Activated naive CD4-positive, alpha-beta T cell treated with anti-CD3 and anti-CD28 coated beads, Interleukin-2, amount 50 U/mL, for 72 hours (primary cell): ENCODE measurements at places on chromosomes 2 and 18. TPM values are rescaled to one million over a fixed set of nuclear protein-coding genes. Genes with fewer than 3 reads are reported as not detected.

VWA3B gene
- not detected for total RNA-seq

ARHGAP25 gene
- total RNA-seq = 43.0 TPM

FBXO15 gene
- total RNA-seq = 4.8 TPM

CPO gene
- not detected for total RNA-seq

ABCG8 gene
- not detected for total RNA-seq

RTP5 gene
- total RNA-seq = 0.09 TPM

DPP4 gene
- 42.0 TPM for total RNA-seq

SCG2 gene
- not detected for total RNA-seq

CCT4 gene
- total RNA-seq = 331 TPM

LOXHD1 gene
- total RNA-seq = 0.14 TPM

GLI2 gene
- total RNA-seq = not detected

INPP4A gene
- total RNA-seq = 48.1 TPM

KIAA2012 gene
- not detected for total RNA-seq

SCYGR4 gene
- not detected for total RNA-seq

MAP3K19 gene
- 0.64 TPM for total RNA-seq

CYP26B1 gene
- not detected for total RNA-seq

SERPINB13 gene
- total RNA-seq = not detected

SPATA3 gene
- total RNA-seq = 0.84 TPM

CNDP1 gene
- total RNA-seq = 0.32 TPM

SOWAHC gene
- 1.0 TPM for total RNA-seq

- DNase-seq = no peak
Measured at GRCh38 chr18:62499263-62499650, 23.6 kb upstream of the ZCCHC2 start.

DNA sequence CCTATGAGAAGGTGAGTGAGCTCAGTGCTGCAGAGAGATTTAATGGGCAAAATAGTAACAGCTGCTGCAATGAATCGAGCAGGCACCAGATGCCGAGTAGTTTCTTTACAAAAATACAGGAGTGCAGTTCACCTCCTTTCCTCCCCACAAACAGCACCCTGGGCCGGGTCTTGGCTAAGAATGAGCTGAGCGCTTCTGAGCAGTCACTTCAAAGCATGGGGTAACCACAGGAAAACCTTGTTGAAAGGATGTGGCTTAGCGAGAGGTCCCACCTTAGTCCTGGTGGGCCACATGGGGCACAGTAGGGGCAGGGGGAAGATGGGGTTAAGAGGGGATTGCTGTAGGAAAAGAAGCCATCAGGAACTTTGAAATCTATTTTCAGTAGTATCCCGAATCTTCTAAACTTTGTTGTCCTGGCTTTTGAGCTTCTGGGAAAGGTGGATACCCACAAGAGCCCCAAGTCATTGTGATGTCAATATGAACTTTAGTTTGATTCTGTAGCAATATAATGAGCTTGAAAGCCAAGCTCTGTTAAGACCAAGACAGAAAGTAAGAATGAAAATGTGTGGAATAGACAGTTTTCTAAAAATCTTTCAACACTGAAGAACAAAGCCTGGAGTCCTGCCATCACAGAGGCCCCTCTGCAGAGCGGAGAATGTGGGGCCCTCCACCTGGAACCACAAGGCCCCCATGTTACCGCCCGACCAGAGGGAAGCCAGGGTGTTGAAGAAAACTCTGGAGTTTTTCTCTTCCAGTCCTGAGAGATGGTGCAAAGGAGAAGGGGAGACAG, 101.0 kb upstream of the ZNF236 start:
- DNase-seq = peak; percentile 46

DNA sequence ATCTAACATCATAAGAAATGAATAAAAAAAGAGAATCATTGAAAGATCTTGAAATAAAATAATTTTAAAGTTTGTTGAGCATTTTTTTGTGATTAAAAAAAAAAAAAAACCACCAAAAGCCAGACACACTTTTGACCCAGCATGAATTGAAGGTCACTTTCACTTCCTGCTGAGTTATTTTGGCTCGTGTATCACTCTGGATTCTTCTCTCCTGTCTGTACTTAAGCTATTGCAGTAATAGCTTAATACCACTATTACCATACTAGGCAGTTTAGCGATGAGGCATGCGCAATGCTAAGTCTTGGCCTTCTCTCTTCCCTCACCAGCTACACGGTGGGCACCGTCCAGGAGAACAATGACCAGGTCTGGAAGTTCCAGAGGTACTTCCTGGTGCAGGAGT, 54.5 kb upstream of the SPP2 start:
- DNase-seq = no peak

- no peak for DNase-seq
Measured at GRCh38 chr2:226702376-226702775, 97.2 kb downstream of the IRS1 start.

GRCh38 chr2:134362152-134362668, 108.3 kb downstream of the MGAT5 start:
- DNase-seq = no peak

- DNase-seq = no peak
Measured at GRCh38 chr2:199433204-199433832, 24.4 kb downstream of the SATB2 start.

- DNase-seq = no peak
Measured at GRCh38 chr2:113142290-113142689, 14.9 kb downstream of the IL1RN start.

DNA sequence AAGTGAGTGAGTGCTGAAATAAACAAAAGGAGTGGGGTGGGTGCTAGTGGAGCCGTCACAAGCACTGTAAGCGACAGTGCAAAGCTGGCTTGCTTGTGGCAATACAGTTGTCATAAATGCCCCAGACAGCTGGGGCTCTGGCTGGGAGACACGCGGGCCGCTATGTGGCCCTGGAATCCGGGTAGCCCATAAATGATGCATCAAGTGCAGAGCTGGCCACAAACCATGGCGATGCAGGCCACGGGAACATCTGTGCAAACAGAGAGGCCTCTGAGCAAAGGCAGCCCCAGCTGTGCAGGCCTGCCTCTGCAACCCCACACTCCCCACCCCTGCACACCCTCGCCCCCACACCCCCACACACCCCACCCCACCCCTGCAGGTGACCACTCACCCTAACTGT, 349.2 kb upstream of the ID2 start:
- no peak for DNase-seq

DNA sequence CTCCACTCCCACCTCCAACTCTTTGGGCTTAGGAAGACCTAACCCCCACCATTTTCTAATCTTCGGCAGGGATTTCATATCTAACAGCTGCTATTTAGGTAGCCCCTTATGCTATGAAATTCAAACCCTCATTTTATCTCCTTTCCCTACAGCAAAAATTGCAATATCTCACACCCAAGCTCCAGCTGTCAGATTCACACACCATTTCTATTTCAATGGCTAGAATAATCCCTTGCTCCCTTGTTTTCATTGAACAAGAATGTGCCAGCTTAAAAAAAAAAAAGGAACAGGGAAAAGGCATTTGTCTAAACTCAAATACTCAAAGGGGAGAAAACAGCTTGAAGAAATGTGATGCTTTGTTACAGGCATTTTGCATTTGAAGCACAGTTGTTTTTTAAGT, 850.6 kb upstream of the ACVR2A start:
- DNase-seq = no peak

GRCh38 chr2:51693640-51694039, 661.7 kb upstream of the NRXN1 start:
- no peak for DNase-seq

DNA sequence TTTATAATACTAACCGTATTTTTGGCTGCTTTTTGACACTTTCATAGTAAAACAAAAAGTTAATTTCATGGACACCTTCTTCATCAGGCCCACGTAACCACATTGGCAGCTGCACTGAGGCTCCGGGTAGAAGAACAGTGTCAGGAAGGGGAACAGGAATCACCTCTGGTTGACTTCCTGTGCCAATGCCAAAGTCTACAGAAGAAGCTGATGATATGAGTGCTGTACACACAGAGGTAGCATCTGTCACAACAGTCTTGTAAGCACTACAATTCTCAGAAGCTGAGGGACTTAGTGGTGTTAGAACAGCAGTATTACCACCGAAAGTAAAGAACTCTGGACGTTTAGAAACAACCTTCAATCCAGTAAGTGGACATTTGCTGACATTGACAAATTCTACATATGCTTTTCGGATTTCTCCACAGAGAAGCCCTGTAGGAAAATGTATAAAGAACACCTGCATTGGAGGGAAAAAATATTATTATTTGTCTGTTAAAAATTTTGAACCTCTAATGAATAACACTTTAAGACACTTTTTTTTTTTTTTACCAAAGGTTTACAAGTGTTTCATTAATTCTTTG, 85.3 kb downstream of the TRAPPC8 start:
- DNase-seq = no peak

DNA sequence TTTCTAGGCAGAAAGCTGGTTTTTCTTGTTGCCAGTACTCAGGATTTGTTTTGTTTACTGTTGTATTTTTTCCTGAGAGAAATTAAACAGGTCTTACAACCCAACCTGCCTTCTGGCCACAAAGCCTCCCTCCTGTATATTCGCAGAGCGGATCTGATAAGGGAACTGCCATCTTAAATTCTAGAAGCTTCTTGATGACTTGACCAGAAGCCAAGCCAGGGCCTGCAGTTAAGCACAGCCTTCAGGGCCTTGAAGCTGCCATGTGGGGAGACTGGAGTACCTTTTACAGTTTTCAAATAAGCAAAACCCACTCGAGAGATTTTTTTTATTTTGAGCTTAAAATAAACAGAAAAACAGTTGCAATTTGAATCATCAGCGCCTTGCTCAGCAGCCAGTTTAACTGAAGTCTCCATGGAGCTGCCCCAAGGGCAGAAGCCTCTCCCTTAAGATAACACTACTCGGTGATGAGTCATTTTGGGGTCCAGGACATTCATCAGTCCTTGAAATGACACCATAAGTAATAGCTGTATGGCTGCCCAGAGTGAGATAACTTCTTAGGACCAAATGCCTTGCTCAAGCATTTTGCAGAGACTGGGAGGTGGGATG, 51.5 kb upstream of the PHLPP1 start:
- no peak for DNase-seq

DNA sequence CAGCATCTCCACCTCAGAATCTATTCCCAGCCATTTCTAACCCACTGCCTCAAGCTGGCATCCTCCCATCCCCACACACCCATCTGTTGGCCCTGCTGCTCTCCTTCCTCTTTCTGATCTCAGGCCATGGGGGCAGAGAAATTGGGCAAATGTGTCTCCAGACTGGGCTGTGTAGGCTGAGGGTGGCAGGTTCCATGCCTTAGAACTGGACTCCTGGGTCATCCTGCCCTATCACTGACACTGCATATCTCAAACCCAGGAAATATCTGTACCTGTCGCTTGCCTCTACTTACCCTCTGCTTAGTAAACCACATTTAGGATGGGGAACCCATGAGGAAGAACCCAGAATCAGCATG, 1.8 kb downstream of the WNT10A start:
- DNase-seq = no peak

DNA sequence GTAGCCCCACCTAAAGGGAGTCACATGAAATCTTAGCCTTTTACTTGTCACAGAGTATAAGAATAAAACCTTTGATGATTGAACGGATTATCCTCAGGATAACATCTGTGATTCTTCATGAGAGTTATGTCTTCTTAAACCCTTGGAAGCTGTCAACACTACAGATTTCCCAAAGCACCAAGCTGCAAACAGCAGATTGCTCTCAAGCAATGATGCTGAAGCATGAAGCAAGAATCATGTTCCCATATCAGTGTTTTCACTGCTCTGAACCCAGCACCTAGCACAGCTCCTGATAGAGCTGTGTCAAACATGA, 47.6 kb upstream of the CELF4 start:
- no peak for DNase-seq

DNA sequence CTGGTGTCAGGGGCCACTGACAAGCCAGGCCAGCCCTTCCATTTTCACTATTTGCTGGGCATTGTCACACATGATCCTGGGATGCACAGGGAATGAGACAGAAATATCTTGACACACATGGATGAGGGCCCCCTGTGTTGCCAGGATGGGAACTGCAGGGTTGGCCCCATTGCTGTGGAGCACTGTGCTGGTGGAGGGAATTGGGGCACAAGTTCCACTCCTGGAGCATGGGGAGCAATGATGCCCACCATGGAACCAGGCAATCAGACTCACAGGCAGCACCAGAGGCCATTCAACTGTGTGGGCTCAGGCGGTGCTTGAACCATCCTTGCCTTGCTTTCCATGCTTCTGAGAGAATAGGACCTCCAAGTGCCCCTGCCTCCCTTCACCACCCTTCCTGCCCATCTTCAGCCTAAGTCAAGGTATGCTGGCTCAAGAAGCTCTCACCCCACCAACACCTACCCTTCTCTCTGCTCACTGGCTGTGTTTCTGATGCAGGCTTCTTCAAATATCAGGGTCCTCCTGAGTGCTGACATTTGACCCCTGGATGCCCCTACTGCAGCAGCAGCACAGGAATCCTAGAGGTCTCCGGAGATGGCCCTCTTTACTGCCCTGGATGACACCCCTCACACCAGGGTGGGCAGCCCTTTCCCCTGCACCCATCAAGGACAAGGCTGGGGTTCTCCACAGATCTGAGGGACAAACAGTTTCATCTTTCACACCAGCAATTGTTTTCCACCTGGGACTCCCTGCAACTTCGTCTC, 11.0 kb downstream of the ADRA2B start:
- peak; percentile 21 for DNase-seq

- peak; percentile 17 for DNase-seq
Measured at GRCh38 chr2:23497063-23497462, 112.1 kb downstream of the KLHL29 start.

GRCh38 chr2:23377771-23378170, 7.2 kb upstream of the KLHL29 start:
- DNase-seq = no peak

- no peak for DNase-seq
Measured at GRCh38 chr2:200975672-200976071, 12.2 kb upstream of the ORC2 start.

DNA sequence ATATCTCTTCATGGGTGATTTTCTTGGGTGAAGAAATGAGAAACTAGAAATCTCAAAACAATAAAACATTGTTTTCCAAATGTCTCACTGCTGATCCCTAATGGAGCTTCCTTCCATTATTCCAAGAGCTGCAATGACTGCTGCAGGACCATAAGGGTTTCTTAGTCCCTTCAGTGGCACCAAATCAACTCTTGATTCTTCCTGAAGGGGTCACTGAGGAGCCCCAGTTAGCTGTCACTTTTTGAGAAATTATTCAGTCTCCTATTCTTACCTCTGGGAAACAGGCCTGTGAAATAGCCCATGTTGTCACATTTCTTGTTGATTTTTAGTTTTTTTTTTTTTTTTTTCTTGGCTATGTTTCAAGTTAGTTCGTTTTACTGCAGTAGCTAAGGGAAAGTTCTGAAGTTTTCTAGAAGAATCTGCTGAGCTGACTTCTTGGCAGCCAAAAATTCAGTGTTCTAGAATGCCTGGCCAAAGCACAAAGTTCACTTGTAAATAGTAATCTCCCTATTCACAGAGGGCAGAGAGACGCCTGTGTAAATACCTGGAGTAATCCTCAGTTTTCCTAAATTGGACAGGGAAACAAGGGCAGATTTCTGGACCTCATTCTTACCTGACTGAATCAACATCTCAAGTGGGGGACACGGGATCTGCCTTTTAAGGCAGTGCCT, 480.0 kb downstream of the RIT2 start:
- no peak for DNase-seq

- DNase-seq = no peak
Measured at GRCh38 chr18:43681661-43682060, 404.4 kb upstream of the SYT4 start.

- no peak for DNase-seq
Measured at GRCh38 chr2:226836548-226836885, 663 bp downstream of the RHBDD1 start.
